Neural progenitor cell (in vitro differentiated cells): ENCODE measurements at places on chromosomes 3 and 15. TPM values are rescaled to one million over a fixed set of nuclear protein-coding genes. Genes with fewer than 3 reads are reported as not detected.
A peak's percentile ranks its signal among the peaks of the same experiment; 100 is the strongest.

ZPLD1 gene
- 0.28 and 0.31 TPM in 2 replicates for total RNA-seq

GRCh38 chr3:54756330-54756731 lies 171.5 kb downstream of the LRTM1 start:
- H3K27me3 ChIP-seq, result no peaks in the 10 kb centered on the region
- H3K4me3 ChIP-seq, result no peak overlapping the region
- no peaks in the 10 kb centered on the region for H3K4me1 ChIP-seq
- DNase-seq, result no peak
- H3K27ac ChIP-seq, result no peak overlapping the region

DNA sequence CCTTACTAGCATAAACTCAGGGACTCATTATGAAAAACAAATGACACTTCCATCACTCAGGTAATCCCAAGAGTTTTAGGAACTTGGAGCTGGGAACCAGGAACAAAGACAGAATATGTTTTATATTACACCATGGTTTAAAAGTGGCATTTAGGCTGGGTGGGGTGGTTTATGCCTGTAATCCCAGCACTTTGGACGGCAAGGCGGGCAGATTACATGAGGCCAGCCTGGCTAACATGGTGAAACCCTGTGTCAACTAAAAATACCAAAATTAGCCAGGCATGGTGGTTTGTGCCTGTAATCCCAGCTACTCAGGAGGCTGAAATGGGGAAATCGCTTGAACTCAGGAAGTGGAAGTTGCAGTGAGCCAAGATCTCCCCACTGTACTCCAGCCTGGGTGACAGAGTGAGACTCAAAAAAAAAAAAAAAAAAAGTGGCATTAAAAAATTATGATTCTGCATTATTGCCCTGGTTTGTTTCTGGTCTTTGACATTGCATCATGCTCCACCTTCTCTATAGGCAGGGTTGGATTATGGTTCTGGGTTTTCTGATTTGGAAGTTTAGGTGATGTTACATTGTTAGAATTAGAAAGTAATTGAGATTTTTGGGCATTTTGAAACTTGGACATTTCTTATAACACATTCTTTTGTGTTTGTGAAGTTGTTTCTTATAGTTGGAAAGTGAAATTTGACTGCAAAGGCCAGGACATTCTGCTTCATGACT lies 19.0 kb downstream of the SQOR start:
- no peak overlapping the region for H3K4me3 ChIP-seq
- no peaks in the 10 kb centered on the region for H3K36me3 ChIP-seq
- no peak overlapping the region for H3K27ac ChIP-seq

PLA1A gene
- total RNA-seq, result not detected in 2 replicates

- H3K27ac ChIP-seq, result no peak overlapping the region
- H3K4me1 ChIP-seq, result peaks cover 4% of the 10 kb centered on the region
- no peak overlapping the region for H3K4me3 ChIP-seq
- no peaks in the 10 kb centered on the region for H3K36me3 ChIP-seq
- no peaks in the 10 kb centered on the region for H3K27me3 ChIP-seq
Measured at GRCh38 chr3:121963608-121964007, 58.4 kb downstream of the ILDR1 start.

SCG3 gene
- 0.15 and 0.19 TPM in 2 replicates for total RNA-seq

DNA sequence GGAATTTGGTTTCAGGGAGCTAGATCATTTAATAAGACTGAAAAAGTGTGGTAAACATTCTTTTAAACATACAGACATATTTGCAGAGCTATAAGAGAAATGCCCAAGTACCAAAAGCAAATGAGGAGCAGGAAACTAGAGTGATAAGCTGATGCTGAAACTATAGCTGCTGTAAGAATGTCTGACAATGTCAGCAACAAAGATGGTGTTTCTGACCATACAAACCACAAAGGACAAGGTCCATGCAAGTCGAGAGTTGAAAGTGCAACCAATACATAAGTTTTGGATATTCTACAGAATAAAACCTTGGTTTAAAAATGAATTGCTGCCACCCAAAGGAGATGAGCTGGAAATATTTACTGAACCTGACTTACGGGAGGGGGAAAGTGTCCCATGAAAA lies 610.2 kb downstream of the TBL1XR1 start:
- no peak for DNase-seq
- H3K27me3 ChIP-seq, result no peaks in the 10 kb centered on the region
- H3K4me1 ChIP-seq, result no peaks in the 10 kb centered on the region

SNRPN gene
- total RNA-seq, result 442 and 448 TPM in 2 replicates

DNA sequence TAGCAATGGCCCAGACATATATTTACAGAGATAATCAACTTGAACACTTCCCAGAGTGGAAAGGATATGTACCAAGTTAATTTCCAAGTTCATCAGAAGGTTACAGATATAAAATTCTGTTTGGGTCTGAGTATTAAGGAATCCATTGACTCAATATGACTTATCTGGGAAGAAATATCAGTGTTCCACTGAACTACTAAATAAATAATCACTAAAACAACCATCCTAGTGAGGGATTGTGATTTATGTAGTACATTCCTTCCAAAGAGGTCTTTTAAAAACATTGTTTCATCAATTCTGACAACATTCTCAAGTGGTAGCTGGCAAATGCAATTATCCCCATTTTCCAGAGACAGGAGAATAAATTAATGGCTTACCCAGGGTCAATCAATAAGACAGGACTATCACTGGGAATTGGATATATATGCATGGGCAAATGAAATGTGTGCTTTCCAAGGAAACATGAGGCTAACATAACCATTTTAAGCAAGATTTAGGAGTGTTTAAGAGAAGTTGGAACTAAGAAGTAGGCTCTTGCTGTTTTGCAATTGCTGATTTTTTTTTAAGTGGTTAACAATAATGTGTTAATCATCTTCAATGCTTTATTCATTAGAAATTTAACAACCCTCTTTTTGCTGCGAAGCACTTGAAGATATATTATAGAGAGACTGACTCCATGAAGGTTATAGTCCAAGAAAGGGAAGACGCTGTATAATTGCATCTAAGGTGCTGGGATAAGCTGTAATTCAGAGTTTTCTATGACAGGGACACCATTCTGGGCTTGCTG lies 37.9 kb downstream of the SLC9A9 start:
- no peaks in the 10 kb centered on the region for H3K36me3 ChIP-seq
- no peak overlapping the region for H3K27ac ChIP-seq
- no peak overlapping the region for H3K4me3 ChIP-seq

SCN11A gene
- total RNA-seq, result 0.69 and 0.81 TPM in 2 replicates

DNA sequence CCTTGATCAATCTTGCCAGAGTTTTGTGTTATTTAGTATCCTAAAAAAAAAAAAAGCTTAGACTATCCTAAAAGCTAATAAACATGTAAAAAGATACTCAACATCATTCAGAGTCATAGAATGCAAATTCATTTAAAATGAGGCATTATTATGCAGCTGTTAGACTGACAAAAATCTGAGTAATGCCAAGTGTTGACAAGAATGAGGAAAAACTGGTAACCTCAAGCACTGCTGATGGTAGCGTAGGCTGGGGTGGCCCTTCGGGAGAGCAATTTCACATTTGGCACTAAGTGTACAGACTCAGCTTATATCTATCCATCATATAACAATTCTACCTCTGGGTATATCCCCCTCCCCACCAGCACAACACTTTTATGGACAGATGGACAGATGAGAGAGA lies 280.4 kb downstream of the RAP2B start:
- H3K27ac ChIP-seq, result no peak overlapping the region
- no peaks in the 10 kb centered on the region for H3K36me3 ChIP-seq
- no peaks in the 10 kb centered on the region for H3K4me1 ChIP-seq
- H3K4me3 ChIP-seq, result no peak overlapping the region
- H3K27me3 ChIP-seq, result no peaks in the 10 kb centered on the region

DNA sequence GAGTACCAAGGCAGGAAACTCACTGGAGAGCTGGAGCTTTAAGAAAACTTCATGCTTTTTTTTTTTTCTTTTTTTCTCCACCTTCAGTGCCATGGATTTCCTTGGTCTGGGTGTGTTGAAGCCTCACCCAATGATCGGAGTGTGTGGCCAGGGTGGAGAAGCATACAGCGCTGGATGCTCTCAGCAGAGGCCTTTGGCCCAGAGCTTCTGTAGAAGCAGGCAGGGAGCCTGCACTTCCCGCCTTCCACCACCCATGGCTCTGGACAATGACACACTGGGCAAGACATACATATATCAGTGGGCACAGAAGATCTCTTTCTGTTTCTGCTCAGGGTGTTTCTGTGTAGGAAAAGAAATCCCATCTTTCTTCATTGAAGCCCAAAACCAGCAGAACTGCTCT lies 55.8 kb upstream of the ACAD9 start:
- no peaks in the 10 kb centered on the region for H3K4me1 ChIP-seq
- H3K27me3 ChIP-seq, result no peaks in the 10 kb centered on the region
- no peaks in the 10 kb centered on the region for H3K36me3 ChIP-seq

- H3K4me1 ChIP-seq, result no peaks in the 10 kb centered on the region
- H3K36me3 ChIP-seq, result no peaks in the 10 kb centered on the region
- DNase-seq, result no peak
- H3K4me3 ChIP-seq, result no peak overlapping the region
- no peak overlapping the region for H3K27ac ChIP-seq
Measured at GRCh38 chr15:87702270-87702669, 554.3 kb downstream of the NTRK3 start.

DNA sequence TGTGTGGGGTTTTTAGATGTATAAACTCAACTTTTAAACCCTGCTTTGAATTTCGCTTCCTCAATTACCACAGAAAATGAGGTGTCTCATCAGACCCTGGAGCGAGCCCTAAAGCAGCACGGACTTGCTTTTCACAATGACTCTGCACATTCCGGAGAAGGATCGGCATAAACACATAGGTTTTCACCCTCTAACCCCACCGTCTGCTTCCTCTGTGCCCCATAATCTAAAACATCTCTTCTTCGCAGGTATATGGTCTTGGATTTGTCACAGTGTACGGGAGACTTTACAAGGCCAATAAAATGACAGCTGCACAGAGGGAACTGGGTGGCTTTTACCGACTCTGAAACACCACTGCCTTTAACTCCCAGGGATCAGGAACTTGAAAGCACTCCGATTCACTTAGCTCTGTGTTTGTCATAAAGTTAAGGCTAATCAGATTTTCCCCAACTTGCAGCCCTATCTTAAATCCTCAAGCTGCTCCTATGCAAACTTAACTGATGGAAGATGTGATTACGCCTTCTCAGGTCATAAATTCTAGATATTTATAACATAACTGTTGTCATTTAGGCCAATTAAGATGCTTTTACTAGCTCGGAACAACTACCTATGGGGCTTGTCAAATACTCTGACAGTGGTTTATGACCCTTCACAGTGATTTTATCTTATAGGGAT lies 133.4 kb upstream of the WNT5A start:
- DNase-seq, result no peak
- H3K27me3 ChIP-seq, result no peaks in the 10 kb centered on the region
- no peak overlapping the region for H3K27ac ChIP-seq

- peak; percentile 16 for DNase-seq
- H3K4me3 ChIP-seq, result no peak overlapping the region
- no peaks in the 10 kb centered on the region for H3K27me3 ChIP-seq
- no peaks in the 10 kb centered on the region for H3K36me3 ChIP-seq
- H3K4me1 ChIP-seq, result no peaks in the 10 kb centered on the region
Measured at GRCh38 chr3:18724456-18724855, 299.3 kb upstream of the SATB1 start.

GRCh38 chr3:1056744-1057143 lies 36.1 kb upstream of the CNTN6 start:
- no peak overlapping the region for H3K27ac ChIP-seq
- no peaks in the 10 kb centered on the region for H3K36me3 ChIP-seq
- no peak for DNase-seq
- no peak overlapping the region for H3K4me3 ChIP-seq
- H3K4me1 ChIP-seq, result no peaks in the 10 kb centered on the region

GRCh38 chr3:178562143-178562946 lies 26.1 kb downstream of the KCNMB2 start:
- peaks cover 8% of the 10 kb centered on the region for H3K4me1 ChIP-seq
- no peak for DNase-seq
- H3K36me3 ChIP-seq, result no peaks in the 10 kb centered on the region
- no peaks in the 10 kb centered on the region for H3K27me3 ChIP-seq
- no peak overlapping the region for H3K27ac ChIP-seq
- no peak overlapping the region for H3K4me3 ChIP-seq

BSN gene
- total RNA-seq, result 0.17 and 0.53 TPM in 2 replicates

PLSCR2 gene
- total RNA-seq, result not detected in 2 replicates

ACOX2 gene
- total RNA-seq, result 4.3 and 7.6 TPM in 2 replicates

GRCh38 chr15:80779658-80780415 lies 667 bp downstream of the CEMIP start:
- H3K4me3 ChIP-seq, result peak overlapping the region; percentile 64
- peak; percentile 51 for DNase-seq
- H3K27ac ChIP-seq, result no peak overlapping the region
- H3K36me3 ChIP-seq, result no peaks in the 10 kb centered on the region
- peaks cover 9% of the 10 kb centered on the region for H3K4me1 ChIP-seq

DNA sequence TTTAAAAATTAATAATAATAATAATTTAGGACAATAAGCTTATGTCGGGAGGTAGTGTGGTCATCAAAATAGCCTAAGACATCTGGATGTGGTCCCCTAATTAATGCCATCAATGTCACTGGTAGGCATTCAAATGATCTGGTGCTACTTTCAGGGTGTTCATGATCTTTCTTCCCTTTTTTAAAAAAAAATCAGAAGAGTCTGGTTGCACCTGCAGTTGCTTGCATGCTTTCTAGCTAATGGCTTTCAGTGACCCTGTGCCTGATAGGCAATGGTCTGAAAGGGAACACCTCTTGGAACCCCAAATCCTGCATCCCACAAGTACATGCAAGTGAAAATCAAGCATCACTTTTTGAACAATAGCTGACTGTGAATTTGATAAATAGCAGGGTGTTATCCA lies 64.1 kb upstream of the KBTBD8 start:
- DNase-seq, result no peak
- no peaks in the 10 kb centered on the region for H3K27me3 ChIP-seq
- no peak overlapping the region for H3K4me3 ChIP-seq
- no peak overlapping the region for H3K27ac ChIP-seq
- H3K36me3 ChIP-seq, result no peaks in the 10 kb centered on the region

DNA sequence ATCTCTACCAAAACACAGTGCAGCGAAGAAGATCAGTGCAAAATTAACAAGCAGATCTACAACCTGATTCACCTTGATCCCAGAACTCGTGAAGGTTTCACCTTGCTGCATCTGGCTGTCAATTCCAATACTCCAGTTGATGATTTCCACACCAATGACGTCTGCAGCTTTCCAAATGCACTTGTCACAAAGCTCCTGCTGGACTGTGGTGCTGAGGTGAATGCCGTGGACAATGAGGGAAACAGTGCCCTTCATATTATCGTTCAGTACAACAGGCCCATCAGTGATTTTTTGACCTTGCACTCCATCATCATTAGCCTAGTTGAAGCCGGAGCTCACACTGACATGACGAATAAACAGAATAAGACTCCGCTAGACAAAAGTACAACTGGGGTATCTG lies 13.2 kb downstream of the FEM1B start:
- no peak overlapping the region for H3K4me3 ChIP-seq
- peaks cover 14% of the 10 kb centered on the region for H3K36me3 ChIP-seq
- H3K27me3 ChIP-seq, result no peaks in the 10 kb centered on the region

ROPN1 gene
- not detected in 2 replicates for total RNA-seq

GRCh38 chr3:124116906-124117305 lies 125.0 kb upstream of the ROPN1 start:
- H3K27ac ChIP-seq, result no peak overlapping the region
- H3K4me3 ChIP-seq, result no peak overlapping the region
- H3K36me3 ChIP-seq, result no peaks in the 10 kb centered on the region
- H3K4me1 ChIP-seq, result no peaks in the 10 kb centered on the region
- no peaks in the 10 kb centered on the region for H3K27me3 ChIP-seq

GRCh38 chr15:41544650-41545015 lies 576 bp upstream of the RPAP1 start:
- DNase-seq, result no peak
- no peaks in the 10 kb centered on the region for H3K27me3 ChIP-seq
- H3K36me3 ChIP-seq, result no peaks in the 10 kb centered on the region
- peak overlapping the region; percentile 96 for H3K4me3 ChIP-seq
